ENCODE measurements at places on chromosomes 2 and 18.

- DNase-seq, result no peak
Observed at GRCh38 chr2:14827226-14828023, 194.9 kb downstream of the LRATD1 start.

DNA sequence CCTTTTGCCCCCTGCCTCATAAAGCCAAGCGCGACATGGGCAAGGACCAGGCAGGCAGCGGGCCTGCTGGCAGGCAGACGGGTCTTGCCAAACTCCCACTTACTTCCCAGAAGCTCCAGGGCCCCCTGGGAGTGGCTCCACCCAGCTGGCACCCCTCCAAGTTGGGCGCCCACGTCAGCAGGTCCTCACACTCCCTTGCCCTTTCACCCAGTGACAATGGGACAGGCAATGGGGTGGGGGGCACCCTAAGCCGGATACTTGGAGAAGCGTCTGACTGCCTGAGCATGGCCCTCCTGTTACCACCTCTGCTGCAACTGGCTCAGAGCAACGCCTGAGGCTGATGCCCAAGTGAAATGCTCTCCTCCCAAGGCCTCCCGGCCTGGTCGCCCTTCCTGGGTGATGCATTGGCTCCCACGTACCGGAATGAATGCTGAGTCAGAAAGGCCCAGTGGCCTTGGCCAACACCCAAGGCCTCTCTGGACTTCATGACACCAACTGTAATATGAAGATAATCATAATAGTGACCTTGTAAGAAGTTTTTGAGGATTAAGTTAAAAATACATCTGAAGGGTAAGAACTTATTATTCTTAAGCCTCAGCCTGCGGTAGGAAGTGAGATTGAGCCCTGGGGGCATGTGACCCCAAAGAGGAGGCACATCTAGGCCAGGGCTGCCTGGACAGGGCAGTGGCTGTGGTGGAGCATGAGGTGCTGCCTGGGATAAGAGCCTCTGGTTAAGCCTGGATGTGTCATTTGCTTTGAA lies 31.6 kb downstream of the KCNK3 start:
- DNase-seq, result no peak

DNA sequence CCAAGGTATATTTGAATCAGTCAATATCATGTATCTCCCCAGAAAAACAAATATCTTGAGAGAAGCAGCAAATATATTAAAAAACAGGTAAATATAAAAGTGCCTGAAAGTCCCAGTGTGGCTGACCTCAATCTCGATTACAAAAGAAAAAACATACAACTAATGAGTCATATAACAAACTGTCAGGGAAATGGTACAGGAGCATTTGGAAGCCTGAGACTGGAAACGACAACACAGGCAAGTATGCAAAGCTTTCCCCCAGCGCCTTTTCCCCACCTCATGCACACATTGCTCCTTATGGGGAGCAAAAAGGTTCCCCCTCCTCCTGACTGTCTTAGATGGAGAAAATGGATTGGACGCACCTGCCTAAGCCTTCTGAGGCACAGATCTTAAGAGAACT lies 230.7 kb downstream of the TMX3 start:
- DNase-seq, result no peak

DNA sequence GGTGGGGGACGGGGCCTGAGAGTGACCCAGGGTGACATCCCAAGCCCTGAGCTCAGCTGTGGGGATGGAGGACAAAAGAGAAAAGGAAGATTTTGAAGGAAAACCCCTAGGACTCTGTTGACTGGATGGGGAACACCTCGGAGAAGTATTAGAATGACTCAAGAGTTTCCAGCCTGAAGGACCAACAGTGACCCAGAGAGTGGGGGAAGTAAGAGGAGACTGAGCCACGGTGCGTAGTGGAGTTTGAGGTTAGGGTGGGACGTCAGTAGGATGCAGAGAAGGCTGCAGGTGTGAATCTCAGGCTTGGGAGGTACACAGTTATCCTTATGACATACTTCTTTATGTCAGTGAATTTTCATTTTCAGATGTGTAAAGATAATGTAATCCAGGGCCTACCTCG lies 119.5 kb downstream of the NCK2 start:
- no peak for DNase-seq

DNA sequence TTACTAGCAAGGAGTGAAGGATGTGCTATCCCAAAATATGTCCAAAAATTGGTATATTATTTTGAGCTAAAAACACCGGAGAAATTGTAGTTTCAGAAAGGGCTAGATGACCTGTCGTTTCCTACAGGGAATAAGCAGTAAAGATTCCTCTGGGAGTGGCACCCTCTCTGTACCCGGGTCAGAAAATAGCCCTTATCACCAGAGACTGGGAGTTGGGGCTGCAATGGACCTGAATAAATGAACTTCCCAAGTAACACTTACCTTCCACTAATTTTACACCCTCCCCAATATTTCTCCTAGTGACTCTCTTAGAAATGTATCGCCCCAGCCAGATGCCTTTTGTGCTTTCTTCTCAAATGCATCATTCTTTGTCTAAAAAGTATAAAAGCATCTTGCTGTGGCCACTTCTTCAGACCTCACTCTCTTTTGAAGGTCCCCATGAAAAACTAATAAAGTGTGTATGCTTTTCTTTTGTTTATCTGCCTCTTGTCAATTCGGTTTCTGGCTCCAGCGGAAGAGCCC lies 734 bp upstream of the RMC1 start:
- no peak for DNase-seq

DNA sequence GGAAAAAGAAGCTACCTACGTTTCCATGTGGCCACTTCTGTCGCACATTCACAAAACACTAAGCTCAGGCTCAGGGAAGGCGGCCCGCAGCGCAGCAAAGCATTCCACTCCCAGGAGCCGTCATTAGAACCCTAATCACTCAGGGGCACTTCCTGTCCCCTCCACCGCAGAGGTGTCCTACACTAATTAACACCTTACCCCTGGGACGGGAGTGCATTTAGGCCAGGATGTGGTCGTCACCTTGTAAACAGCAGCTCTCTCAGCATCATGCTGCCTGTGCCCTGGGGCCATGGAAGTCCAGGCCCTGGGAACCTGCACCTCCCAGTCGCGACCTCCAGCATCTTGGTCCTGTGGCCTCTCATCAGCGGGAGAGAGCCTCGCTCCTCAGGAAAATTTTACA lies 359.8 kb upstream of the SALL3 start:
- no peak for DNase-seq

DNA sequence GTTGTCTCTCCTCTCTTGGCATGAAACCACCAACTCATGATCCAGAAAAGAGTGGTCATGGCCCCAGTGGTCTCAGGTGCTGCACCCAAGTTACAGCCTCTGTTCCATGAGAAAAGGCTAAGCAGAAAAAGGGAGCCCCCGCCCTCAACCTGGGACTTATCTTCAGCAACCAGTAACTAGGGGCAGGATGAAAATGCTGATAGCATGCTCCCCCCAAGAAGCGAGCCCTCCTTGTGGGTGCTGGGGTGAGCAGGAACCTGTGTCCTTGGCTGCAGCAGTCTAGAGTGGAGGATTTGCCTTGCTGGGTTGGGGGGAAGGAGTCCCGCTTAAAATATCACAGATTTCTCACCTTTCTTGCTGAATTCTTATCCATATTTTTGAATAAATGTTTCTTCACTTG lies 490.0 kb downstream of the SUCLG1 start:
- DNase-seq, result no peak

GRCh38 chr2:49359721-49360406 lies 205.5 kb upstream of the FSHR start:
- no peak for DNase-seq

DNA sequence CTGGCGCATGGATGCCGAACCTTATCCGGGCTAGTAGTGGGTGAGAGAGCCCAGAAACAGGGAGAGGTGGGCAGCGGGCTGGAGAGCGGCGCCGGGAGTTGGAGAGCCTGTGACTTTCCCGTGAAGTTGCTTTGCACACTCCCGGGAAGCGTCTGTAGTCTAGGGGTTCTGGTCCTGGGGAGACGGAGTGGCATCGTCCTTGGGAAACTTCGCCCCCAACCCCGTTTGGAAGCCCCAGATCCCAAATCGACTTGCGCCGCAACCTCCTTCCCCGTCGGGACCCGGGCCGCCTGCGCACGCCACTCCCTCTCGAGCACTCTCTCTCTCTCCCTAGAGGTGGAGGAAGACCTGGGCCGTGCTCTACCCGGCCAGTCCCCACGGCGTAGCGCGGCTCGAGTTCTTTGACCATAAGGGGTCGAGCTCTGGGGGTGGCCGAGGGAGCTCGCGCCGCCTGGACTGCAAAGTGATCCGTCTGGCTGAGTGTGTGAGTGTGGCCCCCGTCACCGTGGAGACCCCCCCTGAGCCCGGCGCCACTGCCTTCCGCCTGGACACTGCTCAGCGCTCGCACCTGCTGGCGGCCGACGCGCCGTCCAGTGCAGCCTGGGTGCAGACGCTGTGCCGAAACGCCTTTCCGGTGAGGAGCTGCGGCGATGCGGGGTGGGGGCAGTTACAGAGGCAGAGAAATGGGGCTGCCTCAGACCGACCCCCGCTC lies 456 bp downstream of the DOK1 start:
- peak; percentile 11 for DNase-seq
